ENCODE measurements at places on chromosomes 7 and 10. TPM values are rescaled to one million over a fixed set of nuclear protein-coding genes. Genes with fewer than 3 reads are reported as not detected.
A peak's percentile ranks its signal among the peaks of the same experiment; 100 is the strongest.

- peak overlapping the region; percentile 89 for H3K4me3 ChIP-seq
- no peaks in the 10 kb centered on the region for H3K36me3 ChIP-seq
- peaks cover 80% of the 10 kb centered on the region for H3K27me3 ChIP-seq
- DNase-seq = peak; percentile 71
- peaks cover 13% of the 10 kb centered on the region for H3K4me1 ChIP-seq
- H3K27ac ChIP-seq = no peak overlapping the region
Observed at GRCh38 chr7:132575419-132575981, 770 bp downstream of the PLXNA4 start.

GRCh38 chr7:117478836-117479224 is 995 bp upstream of the CFTR start:
- H3K4me3 ChIP-seq = peak overlapping the region; percentile 34
- peaks cover 5% of the 10 kb centered on the region for H3K4me1 ChIP-seq
- peaks cover 52% of the 10 kb centered on the region for H3K27me3 ChIP-seq

GRCh38 chr7:104241538-104242209 is 33.9 kb upstream of the ORC5 start:
- H3K36me3 ChIP-seq = no peaks in the 10 kb centered on the region
- no peak for DNase-seq
- H3K4me1 ChIP-seq = no peaks in the 10 kb centered on the region
- peaks cover 3% of the 10 kb centered on the region for H3K27me3 ChIP-seq
- H3K27ac ChIP-seq = no peak overlapping the region
- no peak overlapping the region for H3K4me3 ChIP-seq

DNA sequence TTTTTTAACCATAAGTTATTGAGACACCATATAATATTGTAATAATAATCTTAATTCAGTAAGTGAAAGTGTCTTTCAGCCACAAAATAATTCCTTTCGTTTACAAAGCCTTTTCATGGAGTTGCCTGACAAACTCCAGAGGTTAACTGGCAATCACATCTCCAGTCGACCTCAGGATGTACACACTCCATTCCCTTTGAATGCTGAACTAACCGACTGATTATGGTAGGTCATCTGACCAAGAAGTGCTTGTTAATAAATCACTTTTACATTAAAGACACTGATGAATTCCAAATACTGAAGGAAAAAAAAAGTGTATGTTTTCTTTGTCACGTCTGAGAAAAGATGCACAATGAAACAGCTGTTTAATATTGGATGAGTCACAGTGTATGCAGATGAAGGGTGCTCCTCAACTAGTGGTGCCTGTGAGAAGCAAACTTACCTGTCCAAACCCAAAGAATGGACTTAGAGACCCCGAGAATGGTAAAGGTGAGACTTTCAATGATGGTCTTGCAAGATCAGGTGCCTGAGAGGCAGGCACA is 348.1 kb upstream of the VWC2 start:
- H3K4me3 ChIP-seq = no peak overlapping the region
- H3K36me3 ChIP-seq = no peaks in the 10 kb centered on the region
- H3K27me3 ChIP-seq = no peaks in the 10 kb centered on the region
- no peak for DNase-seq
- peak overlapping the region; percentile 73 for H3K27ac ChIP-seq

DNA sequence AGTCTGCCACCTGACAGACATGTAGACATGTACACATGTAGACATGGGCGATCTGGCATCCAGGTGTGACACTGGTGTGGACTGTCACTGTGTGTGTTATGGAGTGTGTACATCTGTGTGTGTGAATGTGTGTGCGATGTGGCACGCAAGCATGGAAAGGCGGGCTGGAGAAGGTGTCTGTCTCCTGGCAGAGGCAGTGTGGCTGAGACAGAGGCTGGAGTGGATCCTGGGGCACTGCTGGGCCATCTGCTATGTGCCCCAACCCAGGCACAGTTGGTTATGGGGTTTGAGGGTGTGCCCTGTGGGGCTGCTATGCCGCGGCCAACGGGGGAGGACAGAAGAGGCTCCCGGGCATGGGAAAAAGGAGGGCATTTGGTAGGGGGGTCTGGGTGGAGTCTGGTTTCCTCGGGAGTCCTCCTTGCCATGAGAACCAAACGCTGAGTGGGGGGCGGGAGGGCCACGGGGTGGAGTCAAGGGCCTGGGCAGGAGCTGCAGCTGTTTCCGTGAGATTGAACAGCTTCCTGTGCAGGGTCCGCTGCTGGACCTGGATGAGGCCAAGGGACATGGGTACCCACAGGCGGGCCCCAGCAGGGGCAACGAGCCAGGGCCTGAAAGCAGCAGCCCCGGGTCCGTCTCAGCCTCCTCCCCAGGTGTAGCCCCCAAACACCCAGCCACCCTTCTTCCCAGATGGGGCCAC is 1.3 kb downstream of the ELN start:
- no peak overlapping the region for H3K4me3 ChIP-seq
- no peak overlapping the region for H3K27ac ChIP-seq
- no peaks in the 10 kb centered on the region for H3K27me3 ChIP-seq
- no peaks in the 10 kb centered on the region for H3K36me3 ChIP-seq
- peaks cover 14% of the 10 kb centered on the region for H3K4me1 ChIP-seq
- DNase-seq = no peak

- H3K27me3 ChIP-seq = no peaks in the 10 kb centered on the region
- no peak overlapping the region for H3K27ac ChIP-seq
- no peaks in the 10 kb centered on the region for H3K36me3 ChIP-seq
- H3K4me3 ChIP-seq = no peak overlapping the region
Observed at GRCh38 chr7:90817846-90818245, 221.7 kb downstream of the CDK14 start.

- H3K36me3 ChIP-seq = no peaks in the 10 kb centered on the region
- DNase-seq = no peak
- peaks cover 41% of the 10 kb centered on the region for H3K4me1 ChIP-seq
- H3K4me3 ChIP-seq = no peak overlapping the region
- H3K27me3 ChIP-seq = no peaks in the 10 kb centered on the region
- no peak overlapping the region for H3K27ac ChIP-seq
Observed at GRCh38 chr7:127904670-127904985, 126.6 kb downstream of the LRRC4 start.

- no peak overlapping the region for H3K27ac ChIP-seq
- no peaks in the 10 kb centered on the region for H3K27me3 ChIP-seq
- DNase-seq = no peak
Observed at GRCh38 chr10:123417414-123417813, 248.7 kb upstream of the GPR26 start.

CLDN3 gene
- 11.2 TPM for polyA plus RNA-seq

PPP2R2D gene
- 45.0 TPM for polyA plus RNA-seq

TYW1B gene
- polyA plus RNA-seq = 3.2 TPM

GOLGA7B gene
- polyA plus RNA-seq = 0.19 TPM

CDNF gene
- polyA plus RNA-seq = 1.4 TPM
